ENCODE measurements at places on chromosomes 1 and 21.
A peak's percentile ranks its signal among the peaks of the same experiment; 100 is the strongest.

GRCh38 chr21:15445327-15445726 lies 284.5 kb upstream of the USP25 start:
- DNase-seq: no peak

- DNase-seq: no peak
Observed at GRCh38 chr1:233614173-233614742, 352 bp downstream of the KCNK1 start.

GRCh38 chr21:42997053-42997452 lies 22.7 kb downstream of the PKNOX1 start:
- no peak for DNase-seq

- DNase-seq: no peak
Observed at GRCh38 chr1:15543589-15544568, 17.2 kb downstream of the DNAJC16 start.

DNA sequence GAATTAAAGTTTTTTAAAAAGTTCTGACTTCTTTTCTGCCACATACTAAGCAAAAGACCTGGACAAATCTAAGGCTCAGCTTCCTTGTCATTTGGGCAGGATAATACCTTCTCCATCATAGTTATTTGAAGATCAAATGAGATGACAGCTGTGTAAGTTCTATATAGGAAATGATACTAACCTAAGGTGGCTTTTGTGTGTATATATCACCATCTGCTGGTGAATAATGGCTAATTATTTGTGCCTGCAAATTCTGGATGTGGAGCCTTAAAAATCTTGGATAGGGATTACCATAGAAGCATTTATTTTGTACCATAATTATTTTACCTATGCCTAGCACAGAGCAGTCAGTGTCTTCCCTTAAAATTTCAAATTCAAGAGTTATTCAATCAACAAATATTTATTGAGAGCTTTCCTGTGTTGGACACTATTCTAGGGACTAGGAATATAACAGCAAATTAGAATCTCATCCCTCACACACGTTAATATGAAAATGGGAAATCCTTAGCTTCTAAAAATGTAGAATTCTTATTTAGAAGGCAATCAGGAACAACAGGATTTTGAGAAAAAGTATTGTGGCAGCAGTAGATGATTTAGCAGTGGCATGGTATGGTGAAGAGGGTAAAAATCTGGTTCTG lies 89.8 kb downstream of the TMEM200B start:
- DNase-seq: peak; percentile 67

Measured in NAMALWA (cell line).